ENCODE measurements at places on chromosomes 2 and 18. TPM values are rescaled to one million over a fixed set of nuclear protein-coding genes. Genes with fewer than 3 reads are reported as not detected.

Gene AOX1
- 36.3 TPM for total RNA-seq

Gene HNRNPA3
- 60.0 TPM for total RNA-seq

Gene CDH19
- 2.5 TPM for total RNA-seq

Gene GLI2
- 0.94 TPM for total RNA-seq

- H3K4me1 ChIP-seq: no peaks in the 10 kb centered on the region
- H3K27me3 ChIP-seq: no peaks in the 10 kb centered on the region
- DNase-seq: no peak
- H3K4me3 ChIP-seq: no peak overlapping the region
- H3K27ac ChIP-seq: no peak overlapping the region
- no peaks in the 10 kb centered on the region for H3K36me3 ChIP-seq
Measured at GRCh38 chr18:28984731-28985130, 807.8 kb upstream of the CDH2 start.

GRCh38 chr18:78151234-78151633 is 828.4 kb upstream of the SALL3 start:
- H3K27ac ChIP-seq: no peak overlapping the region
- no peak overlapping the region for H3K4me3 ChIP-seq
- no peaks in the 10 kb centered on the region for H3K27me3 ChIP-seq
- H3K4me1 ChIP-seq: no peaks in the 10 kb centered on the region
- H3K36me3 ChIP-seq: no peaks in the 10 kb centered on the region
- DNase-seq: no peak

DNA sequence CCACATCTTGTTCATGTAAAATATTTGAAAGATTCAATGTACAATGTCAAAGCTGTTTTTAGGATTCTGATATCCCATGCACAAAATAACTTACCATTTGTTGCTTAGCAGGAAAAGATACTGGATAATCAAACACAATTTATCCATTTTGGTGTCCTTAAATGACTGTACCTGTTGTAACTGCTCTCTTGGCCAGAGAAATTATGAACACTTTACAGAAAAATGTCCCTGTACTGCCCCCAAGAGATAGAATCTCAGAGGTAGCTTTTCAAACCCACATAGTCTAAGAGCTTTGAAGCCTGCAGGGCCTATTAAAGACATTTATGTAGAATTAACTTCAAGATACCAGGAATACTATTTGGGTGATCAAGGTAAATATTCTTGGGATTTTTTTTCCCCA is 12.2 kb upstream of the ME2 start:
- no peaks in the 10 kb centered on the region for H3K36me3 ChIP-seq
- H3K27me3 ChIP-seq: no peaks in the 10 kb centered on the region
- no peaks in the 10 kb centered on the region for H3K4me1 ChIP-seq

- DNase-seq: no peak
- H3K27ac ChIP-seq: no peak overlapping the region
- H3K36me3 ChIP-seq: no peaks in the 10 kb centered on the region
- H3K4me1 ChIP-seq: no peaks in the 10 kb centered on the region
- H3K4me3 ChIP-seq: no peak overlapping the region
Measured at GRCh38 chr2:107072150-107072940, 186.4 kb upstream of the ST6GAL2 start.

DNA sequence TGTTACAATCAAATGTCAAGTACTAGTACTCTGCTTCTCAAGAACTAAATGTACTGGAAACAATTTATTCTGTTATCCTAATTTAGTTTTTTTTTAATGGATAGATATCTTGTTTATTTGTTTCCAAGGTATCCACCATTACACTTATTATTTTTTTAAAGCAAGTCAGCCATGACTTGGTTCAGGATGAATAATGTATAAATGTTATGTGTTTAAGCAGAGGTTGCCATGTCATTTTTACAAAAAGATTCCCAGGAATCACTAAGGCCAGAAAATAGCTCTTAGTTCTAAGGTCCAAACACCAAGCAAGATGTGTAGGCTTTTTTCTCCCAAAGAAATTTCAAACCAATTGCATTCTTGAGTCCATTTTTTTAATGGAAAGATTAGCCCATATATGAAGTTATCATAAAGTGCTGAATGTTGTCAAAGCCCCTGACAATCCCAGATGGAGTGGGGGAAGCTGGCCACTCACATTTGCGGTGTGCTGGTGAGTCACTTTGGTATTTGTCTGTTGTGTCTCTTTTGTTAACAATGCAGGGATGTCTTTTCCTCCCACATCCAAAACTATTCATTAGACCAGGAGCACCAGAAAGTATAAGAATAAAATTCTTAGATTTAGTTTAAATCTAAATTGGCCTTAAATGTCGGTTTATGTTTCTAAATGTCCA is 158.9 kb downstream of the COL6A3 start:
- no peak overlapping the region for H3K27ac ChIP-seq
- DNase-seq: no peak
- no peaks in the 10 kb centered on the region for H3K36me3 ChIP-seq
- no peak overlapping the region for H3K4me3 ChIP-seq
- no peaks in the 10 kb centered on the region for H3K27me3 ChIP-seq

- no peaks in the 10 kb centered on the region for H3K27me3 ChIP-seq
- no peaks in the 10 kb centered on the region for H3K4me1 ChIP-seq
- H3K27ac ChIP-seq: no peak overlapping the region
- DNase-seq: no peak
- no peak overlapping the region for H3K4me3 ChIP-seq
Measured at GRCh38 chr2:17171446-17172049, 346.7 kb downstream of the RAD51AP2 start.

DNA sequence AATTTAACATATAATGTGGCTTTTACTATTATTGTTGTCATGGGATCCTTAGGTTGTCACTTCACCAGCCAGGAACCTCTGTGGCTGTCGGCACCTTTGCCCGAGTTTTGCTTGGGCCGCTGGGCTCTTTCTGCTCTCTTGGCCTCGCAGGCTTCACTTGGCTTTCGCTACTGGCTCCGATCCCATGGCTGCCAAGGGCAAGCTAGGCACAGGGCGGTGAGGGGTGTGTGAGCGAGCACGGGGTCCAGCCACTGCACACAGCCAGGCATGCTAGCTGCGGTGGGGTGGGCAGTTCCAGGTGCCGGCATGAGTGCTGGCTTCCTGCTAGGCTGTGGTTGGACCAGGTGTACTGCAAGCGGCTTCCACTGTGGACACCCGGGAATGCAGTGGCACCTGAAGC is 23.4 kb upstream of the RAPGEF4 start:
- H3K27me3 ChIP-seq: no peaks in the 10 kb centered on the region
- no peak overlapping the region for H3K4me3 ChIP-seq
- H3K27ac ChIP-seq: no peak overlapping the region
- H3K4me1 ChIP-seq: no peaks in the 10 kb centered on the region
- DNase-seq: no peak

DNA sequence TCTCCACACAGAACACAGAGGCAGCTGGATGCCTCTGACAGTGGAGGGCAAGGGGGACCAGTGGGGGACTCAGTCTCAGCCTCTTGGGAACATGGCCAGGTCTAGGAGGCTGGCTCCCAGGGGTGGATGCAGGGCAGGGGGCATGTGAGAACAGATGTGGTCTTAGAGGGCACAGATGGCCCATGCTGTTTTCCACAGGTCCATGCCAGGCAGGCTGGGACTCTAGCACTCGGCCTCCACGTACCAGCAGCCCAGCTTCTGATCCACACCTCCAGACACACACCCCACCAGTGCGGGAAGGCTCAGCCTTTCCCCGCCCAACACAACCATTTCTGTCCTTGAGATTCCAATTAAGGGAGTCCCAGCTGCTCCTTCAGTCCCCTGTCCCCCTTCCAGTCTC is 42.4 kb downstream of the TNS1 start:
- H3K27me3 ChIP-seq: no peaks in the 10 kb centered on the region
- H3K27ac ChIP-seq: no peak overlapping the region
- DNase-seq: peak; percentile 33
- H3K4me1 ChIP-seq: no peaks in the 10 kb centered on the region
- no peak overlapping the region for H3K4me3 ChIP-seq

- no peaks in the 10 kb centered on the region for H3K27me3 ChIP-seq
- no peak for DNase-seq
- H3K4me3 ChIP-seq: no peak overlapping the region
- H3K36me3 ChIP-seq: no peaks in the 10 kb centered on the region
- H3K4me1 ChIP-seq: no peaks in the 10 kb centered on the region
Measured at GRCh38 chr18:5297597-5297996, 2.1 kb upstream of the ZBTB14 start.

DNA sequence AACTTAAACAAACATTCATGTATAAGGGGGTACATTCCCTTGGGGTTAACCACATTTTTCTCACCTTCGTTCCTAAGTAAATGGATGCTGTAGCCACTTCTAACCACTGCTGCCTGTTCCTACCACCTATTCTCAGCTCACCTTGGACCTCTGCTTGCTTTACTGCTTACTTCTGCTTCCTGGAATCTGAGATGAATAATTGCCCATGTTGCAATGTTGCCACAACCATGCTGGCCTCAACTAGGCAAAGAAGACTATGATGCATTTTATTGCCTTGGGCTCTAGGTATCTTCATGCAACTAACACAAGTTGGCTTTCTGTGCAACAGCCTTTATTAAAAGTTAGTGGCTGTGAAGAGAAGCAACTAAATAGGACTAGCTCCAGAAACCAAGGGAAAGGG is 106.3 kb upstream of the TCF4 start:
- no peaks in the 10 kb centered on the region for H3K36me3 ChIP-seq
- no peaks in the 10 kb centered on the region for H3K4me1 ChIP-seq
- H3K4me3 ChIP-seq: no peak overlapping the region
- no peaks in the 10 kb centered on the region for H3K27me3 ChIP-seq
- no peak overlapping the region for H3K27ac ChIP-seq
- no peak for DNase-seq
